ENCODE measurements at places on chromosomes 1 and 21.

DNA sequence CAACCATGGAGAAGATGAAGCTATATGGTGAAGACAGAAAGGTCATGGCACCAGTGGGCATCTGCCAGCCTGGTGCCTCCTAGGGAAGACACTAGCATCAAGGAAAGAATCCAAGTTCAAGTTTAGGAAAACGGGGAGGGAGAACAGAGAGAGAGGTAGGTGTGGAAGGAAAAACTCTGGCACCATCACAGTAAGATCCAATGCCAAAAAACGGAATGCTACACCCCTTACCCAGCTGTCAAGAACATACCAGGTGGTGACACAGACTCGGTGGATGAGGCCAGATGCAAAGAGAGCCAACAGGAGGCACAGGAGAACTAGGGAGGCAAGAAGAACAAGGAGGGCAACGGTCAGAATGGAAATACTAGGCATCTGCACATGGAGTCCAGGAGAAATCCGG is 3.6 kb downstream of the KRTCAP2 start:
- no peak for DNase-seq

- no peak for DNase-seq
Observed at GRCh38 chr1:173295995-173296394, 88.9 kb upstream of the TNFSF4 start.

GRCh38 chr21:18089786-18090185 is 154.8 kb upstream of the CHODL start:
- no peak for DNase-seq

- DNase-seq = no peak
Observed at GRCh38 chr1:43958351-43959255, 11.2 kb upstream of the DPH2 start.

DNA sequence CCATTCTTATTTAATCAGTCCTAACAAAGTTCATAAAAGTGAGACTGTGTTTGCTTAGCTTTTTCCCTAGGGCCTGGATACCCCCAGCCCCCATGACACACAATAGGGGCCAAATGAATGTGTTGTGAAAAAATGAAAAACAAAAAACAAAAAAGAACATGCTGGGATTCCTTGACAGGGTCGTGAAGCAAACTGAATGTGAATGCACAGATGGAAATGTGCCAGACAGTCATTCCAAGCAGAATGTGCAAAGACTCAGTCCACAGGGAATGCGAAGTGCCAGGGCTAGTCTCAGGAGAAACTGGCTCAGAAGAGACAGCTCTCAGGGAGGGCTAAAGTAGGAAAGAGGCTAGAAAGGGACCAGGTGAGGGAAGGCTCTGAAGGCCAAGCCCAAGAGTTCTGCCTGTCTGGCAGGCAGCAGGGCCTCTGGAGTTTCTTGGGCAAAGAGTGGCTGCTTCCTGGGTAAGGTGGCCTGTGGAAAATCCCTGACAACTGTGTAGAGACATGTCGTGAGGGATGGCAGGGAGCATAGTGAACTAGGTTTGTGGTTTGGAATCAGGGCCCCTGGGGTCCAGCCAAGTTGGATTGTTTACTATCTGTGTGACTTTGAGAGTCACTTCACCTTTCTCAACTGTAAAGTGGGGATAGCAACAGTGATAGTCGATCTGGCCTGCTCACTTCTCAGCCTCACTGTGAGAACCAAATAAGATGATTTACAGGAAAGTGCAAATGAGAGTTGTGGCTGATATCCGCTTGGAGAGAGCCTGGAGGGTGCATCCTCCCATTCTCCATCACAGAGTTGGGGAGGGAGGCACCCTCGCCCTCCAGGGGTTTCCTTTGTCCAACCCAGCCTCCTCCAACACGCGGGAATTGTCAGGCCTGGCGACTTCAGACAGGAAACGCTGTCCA is 1.2 kb upstream of the ADAM15 start:
- DNase-seq = no peak

DNA sequence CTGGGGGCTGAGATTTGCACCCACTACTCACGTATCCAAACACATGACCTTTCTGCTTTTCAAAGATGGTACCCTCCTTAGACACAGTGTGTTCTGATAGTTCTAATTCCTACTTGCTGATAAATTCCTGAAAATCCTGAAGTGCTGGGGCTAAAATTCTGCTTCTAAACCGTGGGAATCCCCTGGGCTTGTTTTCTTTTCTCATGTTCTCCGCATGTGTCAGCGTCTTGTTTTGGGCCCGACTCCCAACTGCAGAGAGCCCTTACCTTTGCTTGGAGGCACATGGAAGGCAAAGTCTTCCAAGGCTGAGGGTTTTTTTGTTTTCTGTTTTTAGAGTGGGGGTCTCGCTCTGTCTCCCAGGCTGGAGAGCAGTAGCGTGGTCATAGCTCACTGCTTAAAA is 27.2 kb downstream of the PSMG1 start:
- DNase-seq = no peak

GRCh38 chr1:95023399-95024043 is 49.2 kb downstream of the ALG14 start:
- no peak for DNase-seq

DNA sequence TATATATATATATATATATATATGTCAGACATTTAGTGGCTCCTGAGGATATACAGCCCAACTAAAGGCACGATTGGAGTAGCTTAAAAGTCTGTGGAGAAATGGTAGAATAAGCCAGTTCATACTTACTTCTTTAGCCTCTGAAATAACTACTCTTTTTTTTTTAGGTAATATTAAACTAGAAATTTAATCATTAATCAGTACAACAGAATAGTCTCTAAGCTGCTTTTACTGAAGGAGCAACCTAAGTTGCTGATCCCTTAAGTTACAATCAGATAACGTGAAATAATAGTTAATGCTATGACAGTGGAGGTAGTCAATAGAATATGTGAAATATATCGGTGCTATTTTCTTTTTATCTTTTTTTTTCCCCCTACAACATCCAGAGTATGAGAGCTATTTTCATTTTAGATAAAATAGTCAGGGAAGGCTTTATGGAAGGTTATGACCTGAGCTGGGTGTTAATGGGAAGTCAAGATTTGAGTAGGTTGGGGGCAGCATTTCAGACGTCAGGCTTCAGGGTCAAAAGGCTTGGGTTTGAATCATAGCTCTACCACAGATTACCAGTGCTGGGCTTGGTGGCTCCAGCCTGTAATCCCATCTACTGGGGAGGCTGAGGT is 15.6 kb downstream of the ZMPSTE24 start:
- no peak for DNase-seq

- DNase-seq = no peak
Observed at GRCh38 chr1:200448034-200448762, 38.4 kb upstream of the ZNF281 start.

DNA sequence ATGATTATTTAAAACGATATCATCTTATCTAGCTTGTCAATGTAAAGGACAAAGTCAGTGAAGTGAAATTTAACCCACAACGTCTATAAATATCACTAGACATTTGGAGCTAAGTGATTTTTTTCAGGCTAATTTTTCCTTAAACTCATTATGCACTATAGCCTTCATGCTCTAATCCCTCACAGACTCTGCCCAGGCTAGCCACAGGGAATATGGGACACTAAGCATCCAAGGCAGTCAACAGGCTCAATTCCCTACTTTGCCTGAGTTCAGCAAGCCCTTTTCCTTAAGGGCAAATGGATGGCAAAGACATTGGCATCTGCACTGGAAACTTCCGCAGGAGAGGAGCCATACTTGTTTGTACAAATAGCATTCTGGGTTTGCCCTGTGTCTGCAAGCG is 577.0 kb downstream of the LMO4 start:
- no peak for DNase-seq

GRCh38 chr1:224108991-224109390 is 4.9 kb upstream of the FBXO28 start:
- DNase-seq = no peak

- no peak for DNase-seq
Observed at GRCh38 chr1:246153796-246154212, 353.3 kb downstream of the SMYD3 start.

DNA sequence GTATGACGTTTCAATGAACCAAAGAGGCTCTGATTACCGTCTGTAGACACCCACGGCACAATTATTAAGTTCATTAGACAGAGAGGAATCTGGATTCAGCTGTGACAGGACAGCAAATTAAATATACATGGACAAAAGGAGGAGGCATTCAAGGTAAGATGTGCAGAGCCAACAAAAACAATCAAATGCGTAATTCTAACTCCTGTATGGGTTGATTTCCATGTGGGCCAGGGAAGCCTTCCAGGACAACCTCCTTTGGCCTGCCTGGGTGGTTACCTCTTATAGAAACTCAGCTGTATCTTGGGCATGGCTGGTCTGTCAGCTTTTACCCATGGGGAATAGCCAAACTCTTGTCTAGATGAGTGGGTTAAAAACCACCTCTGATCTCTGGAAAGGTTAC is 43.8 kb downstream of the CCN1 start:
- DNase-seq = no peak

DNA sequence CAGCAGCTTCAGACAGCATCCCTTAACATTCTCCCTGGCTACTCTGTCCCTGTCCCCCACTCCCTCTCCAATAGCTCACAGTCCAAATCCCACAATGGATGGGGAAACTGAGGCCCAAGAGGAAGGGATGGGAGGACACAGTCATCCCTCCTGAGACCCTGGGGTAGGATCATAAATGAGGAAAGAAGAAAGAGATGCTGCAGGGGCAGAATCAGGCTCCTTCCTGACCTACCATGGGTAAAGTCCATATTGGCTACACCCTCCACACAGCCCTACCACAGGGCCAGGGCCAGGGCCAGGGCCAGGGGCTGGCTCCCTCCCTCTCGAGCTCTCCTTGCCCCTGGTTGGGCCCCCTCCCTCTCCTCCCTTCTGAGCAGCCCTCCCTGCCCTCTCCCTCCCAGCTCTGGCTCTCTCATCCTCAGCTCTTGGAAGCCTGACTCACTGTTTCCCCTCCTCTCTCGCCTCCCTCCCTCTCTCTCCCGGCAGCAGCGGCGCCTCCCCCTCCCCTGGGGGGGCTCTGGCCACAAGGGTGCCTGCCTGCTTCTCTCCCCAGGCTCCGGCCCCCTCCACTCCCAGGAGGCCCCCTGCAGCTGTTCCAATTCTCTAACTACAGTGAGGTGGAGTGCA is 4.9 kb downstream of the AHDC1 start:
- no peak for DNase-seq

GRCh38 chr1:2307972-2308371 is 79.9 kb downstream of the SKI start:
- no peak for DNase-seq

DNA sequence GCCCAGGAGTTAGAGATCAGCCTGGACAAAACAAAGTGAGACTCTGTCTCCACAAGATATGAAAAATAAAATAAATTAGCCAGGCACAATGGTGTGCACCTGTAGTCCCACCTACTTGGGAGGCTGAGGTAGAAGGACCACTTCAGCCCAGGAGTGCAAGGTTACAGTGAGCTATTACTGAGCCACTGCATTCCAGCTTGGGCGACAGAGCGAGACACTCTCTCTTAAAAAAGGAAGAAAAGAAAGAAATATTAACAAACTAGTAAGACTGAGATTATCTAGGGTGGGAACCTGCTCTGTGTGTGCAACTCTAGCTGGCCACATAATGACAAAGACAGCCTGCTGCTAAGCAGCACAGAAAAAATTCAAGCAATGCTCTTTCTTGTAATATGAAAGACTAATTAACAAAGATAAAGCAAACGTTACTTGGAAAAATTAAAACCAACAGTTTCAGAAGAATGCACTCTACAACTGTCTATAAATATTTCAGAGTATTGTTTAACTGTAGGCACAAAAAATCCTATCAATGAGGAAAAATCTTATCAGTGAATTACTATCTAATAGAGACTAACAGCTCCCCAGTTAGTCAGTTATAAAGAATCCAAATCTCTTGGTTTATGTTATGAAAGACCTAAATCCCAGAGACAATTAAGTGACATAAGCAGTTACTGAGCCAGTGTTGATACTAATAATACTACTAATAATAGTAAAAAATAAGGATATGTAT is 74.5 kb downstream of the ENAH start:
- no peak for DNase-seq

- no peak for DNase-seq
Observed at GRCh38 chr1:17191990-17192242, 13.0 kb upstream of the PADI1 start.

DNA sequence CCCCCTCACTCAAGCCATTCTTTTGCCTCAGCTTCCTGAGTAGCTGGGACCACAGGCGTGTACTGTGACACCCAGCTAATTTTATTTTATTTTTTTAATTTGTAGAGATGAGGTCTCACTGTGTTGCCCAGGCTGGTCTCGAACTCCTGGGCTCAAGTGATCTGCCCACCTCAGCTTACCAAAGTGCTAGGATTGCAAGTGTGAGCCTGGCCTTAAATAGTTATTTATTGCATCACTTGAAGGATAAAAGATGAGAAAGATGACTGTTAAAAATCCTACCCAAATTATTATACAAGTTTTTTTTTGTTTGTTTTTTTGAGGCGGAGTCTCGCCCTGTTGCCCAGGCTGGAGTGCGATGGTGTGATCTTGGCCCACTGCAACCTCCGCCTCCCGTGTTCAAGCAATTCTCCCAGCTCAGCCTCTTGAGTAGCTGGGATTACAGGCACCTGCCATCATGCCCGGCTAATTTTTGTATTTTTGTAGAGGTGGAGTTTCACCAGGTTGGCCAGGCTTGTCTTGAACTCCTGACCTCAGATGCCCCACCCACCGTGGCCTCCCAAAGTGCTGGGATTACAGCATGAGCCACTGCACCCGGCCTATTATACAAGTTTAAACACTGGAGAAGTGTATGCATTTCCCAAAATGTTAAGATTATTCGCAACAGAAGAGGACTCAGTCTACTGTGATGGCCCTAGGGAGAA is 2.3 kb downstream of the UTP11 start:
- no peak for DNase-seq

- no peak for DNase-seq
Observed at GRCh38 chr1:64203420-64203819, at the start of gene UBE2U. Gene UBE2U, plus strand, starts transcription at chr1:64203623. Its CDS starts 428 bp downstream, at chr1:64204051.

DNA sequence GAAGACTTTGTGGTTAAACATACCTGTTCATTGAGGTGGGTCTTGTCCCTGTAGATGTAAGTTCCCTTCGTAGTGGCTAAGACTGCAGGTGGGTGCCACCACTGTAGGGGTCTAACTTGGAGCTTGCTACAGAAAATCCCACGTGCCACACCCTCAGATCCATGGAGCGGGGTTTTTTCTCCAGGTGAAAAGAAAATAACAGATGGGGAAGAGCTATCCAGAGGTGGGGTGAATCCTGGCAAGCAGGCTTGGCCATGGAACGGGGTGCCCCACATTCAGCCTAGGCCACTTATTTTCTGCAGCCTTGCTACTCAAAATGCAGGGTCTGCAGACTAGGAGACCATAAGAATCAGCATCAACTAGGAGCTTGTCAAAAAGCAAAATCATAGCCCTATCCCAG is 24.0 kb downstream of the EXOC8 start:
- no peak for DNase-seq

- no peak for DNase-seq
Observed at GRCh38 chr1:205811660-205812059, 1.3 kb downstream of the SLC41A1 start.

- DNase-seq = no peak
Observed at GRCh38 chr21:46295177-46295770, 9.1 kb downstream of the YBEY start.
